CD4-positive, alpha-beta T cell treated with Interleukin-4 for 1 hour (primary cell): ENCODE measurements at places on chromosomes 4 and X.

DNA sequence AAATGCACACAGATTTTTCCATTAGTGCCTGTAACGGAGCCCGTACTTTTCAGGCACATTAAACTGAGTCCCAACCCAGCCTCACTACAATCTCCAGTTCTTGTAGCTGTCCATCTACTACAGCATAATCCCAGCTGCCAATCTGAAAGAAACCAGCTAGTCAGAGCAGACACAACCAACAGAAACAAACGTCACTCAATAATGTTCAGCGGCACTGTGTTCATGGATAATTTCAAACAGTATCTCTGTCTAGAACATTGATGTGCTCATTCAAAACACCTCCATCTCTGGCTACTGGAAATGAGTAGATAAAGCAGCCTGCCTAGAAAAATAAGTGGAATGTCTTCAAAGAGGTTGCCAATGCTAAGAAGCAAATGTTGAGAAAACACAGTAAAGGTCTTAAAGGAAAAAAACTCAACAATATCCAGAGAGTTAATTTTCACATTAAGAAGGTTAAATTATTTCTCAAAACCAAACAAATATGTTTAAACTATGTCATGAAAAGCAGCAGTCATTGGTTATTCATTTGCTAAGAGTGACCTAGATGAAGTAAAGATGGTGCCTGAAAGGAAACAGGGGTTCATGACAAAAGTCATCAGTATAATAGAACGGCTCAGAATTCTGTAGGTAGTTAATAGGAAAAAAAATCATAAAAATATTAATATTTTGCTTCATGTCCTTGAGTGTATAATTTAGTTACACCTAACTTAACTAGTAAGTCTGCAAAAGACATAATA, 245.1 kb upstream of the MAB21L2 start:
- DNase-seq = no peak

GRCh38 chrX:24110069-24110468, 39.5 kb upstream of the ZFX start:
- DNase-seq = no peak

GRCh38 chrX:82585868-82586267, 922.2 kb upstream of the POU3F4 start:
- DNase-seq = no peak

DNA sequence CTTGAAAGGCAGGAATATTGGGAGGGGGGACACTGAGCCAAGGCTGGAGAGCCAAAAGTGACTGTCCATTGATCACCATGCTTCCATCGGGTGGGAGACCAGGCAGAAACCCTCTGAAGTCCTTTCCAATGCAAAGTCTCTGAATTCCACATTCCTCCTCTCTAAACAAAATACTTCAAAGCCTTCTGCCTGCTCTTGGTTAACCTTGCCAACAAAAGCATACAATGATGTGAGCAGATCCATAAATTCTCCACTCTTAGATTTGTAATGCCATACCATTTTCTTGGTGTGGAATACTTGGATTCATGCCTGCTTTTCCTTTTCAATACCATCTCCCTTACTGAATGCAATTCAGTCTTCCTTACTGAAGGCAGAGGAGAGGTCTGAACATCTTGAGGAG, 74.1 kb upstream of the FAM9B start:
- DNase-seq = no peak

- no peak for DNase-seq
Measured at GRCh38 chr4:5361968-5362367, 310.7 kb downstream of the STK32B start.

- no peak for DNase-seq
Measured at GRCh38 chrX:83535417-83536196, 27.5 kb downstream of the POU3F4 start.

- no peak for DNase-seq
Measured at GRCh38 chr4:91448668-91449330, 855.0 kb upstream of the GRID2 start.

DNA sequence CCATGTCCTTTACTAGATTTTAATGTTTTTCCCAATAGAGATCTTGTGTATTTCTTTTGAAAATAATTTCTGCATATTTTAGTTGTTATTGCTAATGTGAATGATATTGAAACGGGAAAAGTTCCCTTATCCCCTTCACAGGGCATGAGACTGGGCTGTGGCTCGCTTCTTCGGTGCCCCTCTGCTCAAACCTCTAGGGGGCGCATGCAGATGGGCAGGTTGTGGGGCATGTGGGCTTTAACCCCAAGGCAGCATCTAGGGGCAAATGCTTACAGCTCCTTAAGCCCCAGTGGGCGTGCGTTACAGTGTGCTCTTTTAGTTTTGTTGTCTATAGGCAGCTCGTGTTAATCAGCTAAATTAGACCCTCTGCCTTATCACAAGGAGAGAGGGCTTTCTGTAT, 194.7 kb downstream of the OPHN1 start:
- DNase-seq = no peak

GRCh38 chr4:6548882-6549230, 26.1 kb upstream of the MAN2B2 start:
- DNase-seq = no peak

DNA sequence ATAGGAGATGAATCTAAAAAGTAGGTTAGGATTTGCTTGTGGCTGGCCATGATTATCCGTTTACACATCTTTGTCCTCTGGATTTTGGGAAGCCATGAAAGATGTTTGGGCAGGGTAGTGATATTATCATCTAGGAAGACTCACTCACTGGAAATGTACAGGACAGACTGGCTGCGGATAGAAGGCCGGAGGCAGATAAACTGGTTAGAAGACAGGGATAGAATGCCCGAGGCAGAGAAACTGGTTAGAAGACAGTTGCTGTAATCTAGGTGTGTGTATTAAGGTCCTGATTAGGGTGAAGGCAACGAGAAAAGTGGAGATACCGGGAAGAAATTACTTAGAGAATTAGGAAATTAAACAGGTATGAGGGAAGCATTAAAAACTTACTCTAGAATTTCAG, 68.8 kb downstream of the SPRY1 start:
- no peak for DNase-seq

- no peak for DNase-seq
Measured at GRCh38 chr4:159145992-159146330, 43.1 kb downstream of the RAPGEF2 start.

- no peak for DNase-seq
Measured at GRCh38 chr4:78937837-78938236, 1.4 kb downstream of the PAQR3 start.

DNA sequence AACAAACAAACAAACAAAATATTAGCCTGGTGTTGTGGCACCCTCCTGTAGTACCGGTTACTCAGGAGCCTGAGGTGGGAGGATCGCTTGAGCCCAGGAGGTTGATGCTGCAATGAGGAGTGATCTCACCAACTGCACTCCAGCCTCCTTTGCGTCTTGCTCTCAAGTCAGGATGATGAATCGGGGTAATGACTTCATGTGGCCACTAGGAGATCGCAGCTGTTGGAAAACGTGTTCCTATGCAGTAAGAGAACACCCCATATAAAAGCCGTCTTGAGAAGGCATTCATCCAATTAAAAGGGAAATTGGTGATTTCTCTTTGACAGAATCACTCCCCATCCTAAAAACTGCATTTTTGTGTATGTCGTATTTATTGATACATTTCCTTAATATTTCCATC, 6.9 kb downstream of the CCNB3 start:
- no peak for DNase-seq

- no peak for DNase-seq
Measured at GRCh38 chr4:158376106-158376840, 145.4 kb upstream of the RXFP1 start.

DNA sequence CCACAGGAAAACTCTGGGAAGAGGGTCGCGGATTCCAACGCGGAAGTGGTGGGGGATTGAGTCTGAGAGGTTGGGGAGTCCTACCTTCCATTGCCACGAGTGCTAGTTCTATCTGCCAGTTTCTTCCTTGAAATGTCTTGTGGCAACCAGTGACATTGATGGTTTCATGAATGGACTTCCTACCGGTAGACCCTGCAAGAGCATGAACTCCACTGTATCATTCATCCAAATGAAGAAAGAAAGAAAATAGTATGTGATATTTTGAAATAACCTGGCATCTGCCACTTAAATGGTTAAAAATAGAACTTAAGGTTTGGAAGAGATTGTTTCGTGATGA, 1.1 kb upstream of the SLC10A7 start:
- no peak for DNase-seq

DNA sequence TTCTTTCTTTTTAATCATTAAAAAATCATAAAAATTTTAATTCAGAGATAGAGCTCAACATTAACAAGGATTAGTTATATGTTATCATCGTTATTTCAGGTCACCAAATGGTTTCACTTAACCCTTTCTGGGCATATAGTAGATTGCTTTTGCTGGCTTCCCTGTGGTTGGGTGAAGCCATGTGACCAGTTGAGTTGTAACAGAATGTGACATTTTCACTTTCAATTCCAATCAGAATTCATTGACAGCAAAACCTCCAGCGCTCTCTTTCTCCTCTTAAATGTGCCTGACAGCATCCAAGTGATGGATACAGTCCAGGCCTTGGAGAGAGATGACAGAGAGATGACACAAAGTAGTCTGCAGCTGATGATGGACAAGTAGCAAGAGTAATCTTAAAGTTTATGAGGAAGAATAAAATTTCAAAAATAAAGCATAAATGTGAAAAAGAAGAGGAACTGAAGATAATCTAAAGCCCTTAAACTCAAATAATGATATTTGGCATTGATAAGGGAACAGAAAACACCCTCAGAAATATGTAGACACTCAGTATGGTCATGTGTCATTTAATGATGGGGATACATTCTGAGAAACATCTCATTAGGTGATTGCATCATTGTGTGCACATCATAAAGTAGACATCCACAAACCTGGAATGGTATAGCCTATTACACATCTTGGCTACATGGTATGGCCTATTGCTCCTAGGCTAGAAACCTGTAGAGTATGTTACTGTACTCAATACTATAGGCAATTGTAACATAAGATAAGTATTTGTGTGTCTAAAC, 92.3 kb upstream of the QRFPR start:
- DNase-seq = no peak

- DNase-seq = no peak
Measured at GRCh38 chrX:108299101-108299591, 139.1 kb downstream of the COL4A6 start.

GRCh38 chr4:180532691-180533090, 1710.5 kb upstream of the TENM3 start:
- no peak for DNase-seq

GRCh38 chr4:185108669-185109068, 34.4 kb upstream of the SLC25A4 start:
- DNase-seq = no peak

DNA sequence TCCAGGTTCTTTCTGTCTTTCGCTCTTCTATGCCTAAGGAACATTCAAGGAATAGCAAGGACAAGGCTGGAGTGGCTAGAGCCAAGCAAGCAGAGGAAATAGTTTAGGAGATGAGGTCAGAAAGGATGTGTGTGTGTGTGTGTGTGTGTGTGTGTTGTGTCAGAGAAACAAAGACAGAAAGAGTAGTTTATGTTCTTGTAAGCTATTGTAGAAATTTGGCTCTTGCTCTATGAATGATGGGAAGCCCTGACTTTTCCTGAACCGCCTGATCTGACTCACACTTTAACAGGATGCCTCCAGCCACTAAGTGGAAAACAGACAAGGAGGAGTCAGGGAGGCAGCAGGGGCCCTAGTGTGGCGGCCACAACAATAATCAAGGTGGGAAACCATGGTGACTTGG, 39.7 kb downstream of the LGI2 start:
- DNase-seq = no peak

- no peak for DNase-seq
Measured at GRCh38 chr4:113169368-113169767, 119.9 kb downstream of the ANK2 start.

GRCh38 chr4:187883049-187883448, 112.5 kb upstream of the ZFP42 start:
- DNase-seq = no peak

GRCh38 chr4:85475631-85476233, 782 bp downstream of the ARHGAP24 start:
- DNase-seq = no peak

DNA sequence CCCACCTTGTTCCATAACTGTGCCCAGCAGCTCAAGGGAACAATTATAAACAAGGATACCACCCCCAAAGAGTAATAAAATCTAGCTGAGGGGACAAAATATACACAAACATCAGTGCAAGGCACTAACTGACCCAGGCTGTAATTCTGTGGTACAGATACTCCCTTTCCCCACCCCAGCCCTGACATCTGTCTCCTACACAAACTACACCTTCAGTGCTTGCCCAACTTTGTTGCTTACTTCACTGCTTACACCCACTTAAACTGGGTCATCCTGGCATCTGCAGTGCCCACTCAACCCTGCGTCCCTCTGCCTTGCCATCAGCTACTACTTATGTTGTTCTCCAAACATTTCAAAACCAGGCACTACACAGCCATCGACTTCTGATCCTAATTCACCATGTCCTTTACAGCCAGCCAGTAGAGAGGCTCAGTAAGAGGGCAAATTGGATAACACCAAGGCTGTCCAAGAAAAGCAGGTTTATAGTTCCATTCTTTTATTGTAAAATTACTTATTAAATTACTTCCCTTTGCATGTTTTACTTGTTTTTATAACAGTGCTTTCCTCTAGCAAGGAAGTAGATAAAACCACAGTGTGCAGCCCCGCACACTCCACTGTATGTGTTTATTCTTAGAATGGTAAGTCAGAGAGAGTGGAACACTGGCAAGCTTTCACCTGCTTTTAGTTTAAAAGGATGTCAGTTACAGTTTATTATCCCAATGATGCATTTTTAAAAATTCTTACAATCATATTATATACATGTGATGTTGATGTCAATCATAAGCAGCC, 149.6 kb downstream of the INPP4B start:
- peak; percentile 36 for DNase-seq

DNA sequence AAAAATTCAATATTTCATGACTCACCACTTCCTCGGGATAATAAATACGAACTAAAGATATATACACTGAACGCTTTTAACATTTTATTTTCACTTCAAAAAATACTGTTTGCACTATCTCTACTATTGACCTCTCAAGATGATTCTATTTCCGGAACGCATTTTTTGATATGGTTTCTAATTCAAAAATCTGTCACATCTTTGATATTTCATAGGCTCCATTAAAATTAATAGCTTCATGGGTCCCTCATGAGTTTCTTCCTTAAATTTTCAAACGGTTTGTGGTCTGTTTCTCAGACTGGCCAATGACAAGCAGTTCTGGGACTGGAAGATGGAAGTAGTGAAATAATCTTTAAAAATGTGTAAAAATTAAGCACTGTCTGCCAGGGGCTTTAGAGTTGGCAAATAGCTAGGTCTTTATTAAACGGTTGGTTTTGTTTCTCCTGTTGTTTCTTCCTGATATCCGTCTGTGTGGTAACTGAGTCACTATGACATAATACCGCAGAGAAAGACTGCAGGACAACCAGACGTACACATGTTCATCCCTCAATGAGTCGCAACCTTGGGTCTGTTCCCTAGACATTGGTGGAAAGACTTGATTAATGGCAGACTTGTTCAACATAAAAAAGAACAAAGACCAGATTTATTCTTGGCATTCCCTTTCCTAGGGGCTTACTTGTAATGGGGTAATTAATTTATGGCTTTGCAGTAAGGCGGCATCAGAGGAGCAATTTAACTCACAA, 133.8 kb downstream of the PALLD start:
- no peak for DNase-seq
